Cardiac muscle cell (in vitro differentiated cells and primary cell): ENCODE measurements at places on chromosomes 16 and 17.

GRCh38 chr17:75205793-75206163 is 299 bp downstream of the NUP85 start:
- peaks cover 5% of the 10 kb centered on the region for H3K4me1 ChIP-seq
- H3K4me3 ChIP-seq = peak overlapping the region; percentile 93
- H3K27me3 ChIP-seq = no peaks in the 10 kb centered on the region
- H3K36me3 ChIP-seq = peaks cover 12% of the 10 kb centered on the region
- H3K27ac ChIP-seq = peak overlapping the region; percentile 100
- DNase-seq = no peak

GRCh38 chr17:19992803-19993713 is 15.4 kb upstream of the AKAP10 start:
- no peaks in the 10 kb centered on the region for H3K36me3 ChIP-seq
- DNase-seq = peak; percentile 95
- H3K4me3 ChIP-seq = no peak overlapping the region
- H3K4me1 ChIP-seq = no peaks in the 10 kb centered on the region

DNA sequence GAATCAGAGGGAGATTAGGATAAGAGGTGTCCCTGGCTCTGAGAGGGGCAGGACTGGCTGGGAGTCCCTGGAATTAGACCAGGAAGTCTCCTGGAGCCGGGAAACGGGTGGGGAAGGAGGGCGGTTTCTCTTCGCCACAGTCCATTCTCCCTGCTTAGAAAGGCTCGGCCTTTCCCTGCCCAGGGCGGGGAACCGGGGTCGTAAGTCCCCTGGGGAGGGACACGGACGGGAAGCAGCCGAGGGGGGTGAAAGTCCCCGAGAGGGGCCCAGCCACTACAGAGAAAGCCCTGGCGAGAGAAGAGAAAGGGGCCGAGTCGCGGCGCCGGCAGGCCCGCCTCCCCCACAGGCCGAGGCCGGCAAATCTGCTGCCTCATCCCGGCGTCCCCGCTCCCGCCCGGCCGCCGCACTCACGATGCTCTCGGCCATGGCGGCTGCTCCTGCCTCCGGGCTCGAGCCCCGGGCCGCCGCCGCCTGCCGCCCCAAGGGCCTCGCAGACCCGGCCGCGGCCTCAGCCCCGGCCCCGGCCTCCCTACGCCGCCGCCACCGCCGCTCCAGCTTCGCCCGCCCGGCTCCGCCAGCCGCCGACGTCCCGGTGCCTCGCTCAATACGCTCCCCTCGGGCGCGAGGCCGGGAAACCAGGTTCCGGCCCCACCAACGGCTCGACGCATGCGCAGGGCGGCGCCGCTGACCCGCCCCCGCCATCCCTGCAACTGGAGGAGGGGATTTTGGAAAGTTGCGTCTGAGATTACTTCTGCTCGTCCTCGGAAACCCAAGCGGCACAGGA is at the start of the genes NPLOC4 and TSPAN10:
TSS of gene NPLOC4 (minus strand) at position 608 of the 784 bp plus-strand sequence. CDS start at position 426, 182 bp downstream.
TSS of gene TSPAN10 (plus strand) at position 692 of the 784 bp plus-strand sequence. CDS start 5,217 bp downstream, outside the sequence.
- no peaks in the 10 kb centered on the region for H3K27me3 ChIP-seq
- H3K4me1 ChIP-seq = no peaks in the 10 kb centered on the region
- peak; percentile 91 for DNase-seq
- H3K27ac ChIP-seq = peak within 1 kb of the TSS; percentile 96
- no peaks in the 10 kb centered on the region for H3K36me3 ChIP-seq

DNA sequence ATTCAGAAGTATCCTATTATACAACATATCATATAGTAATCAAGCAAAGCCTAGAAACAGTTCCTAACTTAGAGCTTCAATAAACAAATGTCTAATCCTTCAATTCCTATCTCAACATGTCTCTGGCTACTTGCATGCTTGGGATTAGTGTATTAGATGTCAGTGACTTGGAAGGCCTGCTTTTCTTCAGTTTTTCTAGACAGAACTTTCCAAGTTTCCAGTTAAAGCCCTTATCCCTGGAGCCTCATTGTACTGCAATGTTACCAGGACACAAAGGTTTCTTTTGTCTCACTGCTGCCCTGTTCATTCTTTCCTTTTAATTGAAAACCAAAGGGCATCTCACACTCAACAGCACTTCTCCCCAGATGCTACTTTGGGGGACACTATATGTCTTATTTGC is 16.5 kb downstream of the PSME3IP1 start:
- peaks cover 16% of the 10 kb centered on the region for H3K4me1 ChIP-seq
- peak overlapping the region; percentile 59 for H3K27ac ChIP-seq
- DNase-seq = no peak
- peaks cover 19% of the 10 kb centered on the region for H3K36me3 ChIP-seq
- H3K4me3 ChIP-seq = no peak overlapping the region

DNA sequence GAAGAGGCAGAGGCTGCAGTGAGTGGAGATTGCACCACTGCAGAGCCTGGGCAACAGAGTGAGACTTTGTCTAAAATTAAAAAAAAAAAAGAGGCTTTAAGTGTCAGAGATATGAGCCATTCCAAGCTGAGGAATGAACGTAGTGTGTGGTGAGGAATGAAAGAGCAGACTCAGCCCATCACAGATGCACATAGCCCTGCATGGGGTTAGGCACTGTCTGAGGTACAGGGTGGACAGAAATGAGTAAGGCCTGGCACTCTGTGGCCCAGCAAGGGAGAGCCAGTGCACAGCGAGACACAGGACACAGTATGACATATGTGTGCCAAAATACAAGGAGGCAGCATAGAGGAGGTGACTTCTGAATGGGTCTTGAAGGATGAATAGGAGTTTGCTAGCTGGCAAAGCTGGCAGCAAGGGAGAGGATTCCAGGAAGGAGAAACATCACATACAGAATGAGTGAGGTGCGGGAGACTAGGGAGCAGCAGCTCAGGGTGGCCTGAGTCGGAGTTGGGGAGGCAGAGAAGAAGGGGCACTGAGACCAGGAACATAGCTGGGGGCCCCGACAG is 8.7 kb upstream of the ZNF469 start:
- no peak overlapping the region for H3K27ac ChIP-seq
- no peaks in the 10 kb centered on the region for H3K36me3 ChIP-seq
- no peaks in the 10 kb centered on the region for H3K4me1 ChIP-seq
- no peaks in the 10 kb centered on the region for H3K27me3 ChIP-seq
- H3K4me3 ChIP-seq = no peak overlapping the region
- no peak for DNase-seq

DNA sequence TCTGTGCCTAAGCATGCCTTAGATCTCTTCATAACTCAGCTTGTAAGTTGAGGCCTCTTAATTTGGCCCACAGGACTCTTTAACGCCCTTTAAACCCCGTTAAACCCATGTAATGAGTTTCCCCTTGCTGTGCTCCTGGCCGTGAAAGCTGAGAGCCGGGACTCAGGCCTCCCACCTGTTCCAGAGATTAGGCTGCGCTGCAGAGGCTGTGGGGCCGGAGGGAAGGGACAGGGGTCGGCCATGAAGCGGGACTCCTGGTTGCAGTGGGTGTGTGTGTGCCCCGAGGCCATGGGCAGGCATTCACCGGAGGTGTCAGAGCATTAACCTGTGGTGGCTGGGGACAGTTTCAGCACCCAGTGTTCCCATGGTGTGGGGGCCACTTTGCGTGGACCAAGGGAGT is 150.8 kb upstream of the IRX3 start:
- H3K4me1 ChIP-seq = no peaks in the 10 kb centered on the region
- H3K27me3 ChIP-seq = no peaks in the 10 kb centered on the region
- no peak for DNase-seq
- H3K27ac ChIP-seq = no peak overlapping the region
- H3K4me3 ChIP-seq = no peak overlapping the region
- H3K36me3 ChIP-seq = no peaks in the 10 kb centered on the region

DNA sequence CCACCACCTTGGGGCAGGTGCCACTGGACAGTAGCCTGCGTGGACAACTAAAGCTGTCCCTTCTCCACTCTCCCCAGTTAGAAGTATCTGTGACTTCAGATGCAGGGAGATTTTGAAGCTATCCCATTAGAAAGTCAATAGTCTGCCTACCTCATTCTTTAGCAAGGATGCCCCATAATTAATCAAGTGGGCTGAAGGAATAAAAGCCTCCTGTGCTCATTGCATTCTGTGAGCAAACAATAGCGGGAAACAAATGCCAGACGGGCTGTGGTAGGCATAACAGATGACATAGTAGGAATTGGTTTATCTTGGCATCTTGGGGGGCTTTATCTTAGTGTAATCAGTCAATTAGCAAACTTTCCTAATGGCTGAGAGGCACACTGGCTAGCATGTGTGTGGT is 96.7 kb upstream of the HSBP1 start:
- H3K27me3 ChIP-seq = no peaks in the 10 kb centered on the region
- H3K4me1 ChIP-seq = no peaks in the 10 kb centered on the region
- H3K27ac ChIP-seq = no peak overlapping the region
- DNase-seq = no peak

DNA sequence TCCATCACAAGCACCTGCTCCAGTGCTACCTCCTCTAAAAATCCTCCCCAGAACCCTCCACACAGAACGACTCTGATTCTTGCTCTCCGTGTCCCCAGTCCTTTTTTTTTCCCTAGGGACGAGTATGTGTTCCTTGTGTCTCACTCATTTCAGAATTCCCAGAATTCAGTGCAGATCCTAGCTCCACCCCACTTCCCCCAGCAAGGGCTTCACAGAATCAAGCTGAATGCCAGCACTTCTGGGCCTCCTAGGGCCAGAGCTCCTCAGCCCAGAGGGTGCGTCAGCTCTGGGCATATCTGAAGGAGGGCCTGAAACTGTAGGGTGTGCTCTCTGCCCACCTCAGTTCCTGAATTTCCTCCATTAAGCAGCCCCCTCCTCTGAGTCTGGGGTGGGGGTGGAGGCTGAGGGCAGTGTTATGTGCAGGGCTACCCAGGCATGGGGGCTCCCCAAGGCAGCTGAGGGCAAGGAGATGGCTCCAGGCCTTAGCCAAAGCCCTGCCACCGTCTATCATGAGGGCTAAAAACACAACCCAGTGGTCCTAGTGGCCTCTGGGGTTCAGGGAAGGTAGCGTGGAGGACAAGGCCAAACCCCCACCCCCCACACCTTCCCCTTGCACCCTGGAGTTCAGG is 6.5 kb downstream of the UNC119 start:
- H3K27me3 ChIP-seq = no peaks in the 10 kb centered on the region
- no peak overlapping the region for H3K4me3 ChIP-seq
- H3K27ac ChIP-seq = no peak overlapping the region
- H3K36me3 ChIP-seq = peaks cover 9% of the 10 kb centered on the region

GRCh38 chr17:73138541-73139138 is 26.2 kb upstream of the SSTR2 start:
- no peaks in the 10 kb centered on the region for H3K27me3 ChIP-seq

DNA sequence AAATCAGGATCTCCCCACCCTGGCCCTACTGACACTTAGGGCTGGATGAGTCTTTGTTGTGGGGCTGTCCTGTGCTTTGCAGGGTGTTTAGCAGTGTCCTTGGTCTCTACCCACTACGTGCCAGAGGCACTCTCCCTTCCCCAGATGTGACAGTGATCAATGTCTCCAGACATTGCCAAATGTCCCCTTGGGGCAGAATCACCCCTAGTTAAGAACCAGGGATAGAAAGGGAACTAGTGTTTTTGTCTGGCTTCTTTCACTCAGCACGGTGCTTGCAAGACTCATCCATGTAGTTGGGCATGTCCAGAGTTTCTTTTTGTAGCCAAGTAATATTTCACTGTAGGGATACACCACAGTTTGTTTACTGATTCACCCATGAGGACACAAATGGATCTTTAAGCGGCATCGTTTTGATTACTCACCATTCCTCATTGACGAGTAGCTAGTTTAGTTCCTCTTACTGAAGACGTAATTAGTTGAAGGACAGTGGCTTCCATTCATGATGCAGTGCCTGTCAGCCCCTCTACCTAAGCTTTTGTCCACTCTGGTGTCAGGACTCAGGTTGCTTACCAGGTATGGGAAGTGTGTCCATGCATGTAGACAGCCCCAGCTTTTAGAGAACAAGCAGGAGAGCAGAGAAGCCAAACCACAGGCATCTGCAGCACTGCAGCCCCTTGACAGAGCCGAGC is 26.0 kb upstream of the ITGB4 start:
- H3K27me3 ChIP-seq = no peaks in the 10 kb centered on the region
- no peak for DNase-seq
- no peaks in the 10 kb centered on the region for H3K36me3 ChIP-seq

DNA sequence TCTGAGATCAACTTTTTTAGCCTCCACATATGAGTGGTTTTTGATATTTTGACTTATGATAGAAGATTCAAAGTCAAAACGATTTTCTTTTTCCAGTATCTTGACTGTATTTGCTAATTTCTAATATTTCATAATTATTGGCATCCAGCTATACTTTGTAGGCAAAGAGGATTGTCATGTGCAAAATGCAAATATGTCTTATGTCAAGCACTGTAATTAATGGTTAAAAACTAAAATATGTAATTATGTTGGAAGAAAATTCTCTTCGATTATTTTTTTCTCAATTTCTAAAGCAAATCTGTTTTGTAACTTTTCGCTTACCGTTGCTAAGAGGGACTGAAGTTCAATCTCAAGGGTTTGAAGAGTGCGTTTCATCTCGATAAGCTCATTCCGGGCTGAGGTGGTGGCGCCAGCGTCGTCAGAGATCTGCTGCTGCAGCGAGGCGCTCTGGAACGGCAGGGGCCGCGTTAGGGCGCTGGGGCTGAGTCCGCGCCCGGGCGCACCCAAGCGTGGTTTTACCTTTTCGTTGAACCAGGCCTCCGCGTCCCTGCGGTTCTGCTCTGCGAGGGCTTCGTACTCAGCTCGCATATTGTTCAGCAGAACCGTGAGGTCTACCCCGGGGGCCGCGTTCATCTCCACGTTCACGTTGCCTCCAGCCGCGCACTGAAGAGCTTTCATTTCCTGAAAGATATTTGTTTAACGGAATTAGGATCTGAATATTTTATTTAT is 3.0 kb downstream of the KRT27 start:
- H3K4me3 ChIP-seq = no peak overlapping the region
- peak; percentile 17 for DNase-seq
- no peaks in the 10 kb centered on the region for H3K4me1 ChIP-seq
- no peak overlapping the region for H3K27ac ChIP-seq

DNA sequence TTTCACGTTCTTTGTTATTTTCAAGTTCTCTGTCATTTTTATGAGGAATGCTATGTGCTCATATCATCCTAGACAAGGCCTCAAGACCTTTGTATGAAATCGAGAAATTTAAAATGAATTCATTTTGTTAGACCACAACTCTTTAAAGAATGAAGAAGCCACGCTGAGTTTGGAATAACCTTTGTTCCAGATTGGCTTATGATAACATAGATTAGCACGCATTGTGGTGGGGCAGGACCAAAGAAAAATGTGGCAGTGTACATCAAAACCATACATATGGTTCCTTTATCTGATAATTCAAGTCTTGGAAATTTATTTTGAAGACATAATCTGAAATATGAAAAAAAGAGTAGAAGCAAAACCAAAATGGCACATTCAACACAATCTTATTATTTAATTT is 2.2 kb downstream of the HSD17B2 start:
- H3K36me3 ChIP-seq = no peaks in the 10 kb centered on the region
- no peak for DNase-seq
- H3K27ac ChIP-seq = no peak overlapping the region

DNA sequence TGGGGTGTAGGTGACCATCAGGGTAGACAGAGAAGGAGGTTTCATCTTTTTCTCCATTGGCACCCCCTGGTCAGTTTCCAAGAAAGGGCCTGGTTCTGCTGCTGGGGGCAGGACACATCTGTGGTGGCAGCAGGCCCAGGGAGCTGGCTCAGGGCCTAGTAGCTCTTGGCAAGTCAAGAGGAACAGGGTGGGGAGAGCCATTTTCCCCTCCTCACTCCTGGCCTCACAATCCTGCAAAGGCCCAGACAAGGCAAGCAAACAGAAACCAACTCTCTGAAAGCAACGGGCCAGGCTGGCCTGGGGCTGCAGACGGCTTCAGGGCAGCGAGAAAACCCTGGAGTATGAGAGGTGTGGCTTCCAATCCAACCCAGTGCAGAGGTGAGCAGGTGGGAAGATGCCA is 192.9 kb upstream of the DYNLRB2 start:
- no peak overlapping the region for H3K27ac ChIP-seq
- peaks cover 8% of the 10 kb centered on the region for H3K27me3 ChIP-seq
- no peak for DNase-seq

GRCh38 chr17:14805348-14805747 is 459.8 kb downstream of the PMP22 start:
- no peak overlapping the region for H3K27ac ChIP-seq
- H3K4me3 ChIP-seq = no peak overlapping the region
- H3K36me3 ChIP-seq = no peaks in the 10 kb centered on the region
- peak; percentile 62 for DNase-seq
- no peaks in the 10 kb centered on the region for H3K4me1 ChIP-seq
